ENCODE measurements at places on chromosomes 2 and 18. TPM values are rescaled to one million over a fixed set of nuclear protein-coding genes. Genes with fewer than 3 reads are reported as not detected.
A peak's percentile ranks its signal among the peaks of the same experiment; 100 is the strongest.

- H3K4me3 ChIP-seq, result no peak overlapping the region
- no peaks in the 10 kb centered on the region for H3K36me3 ChIP-seq
- H3K27me3 ChIP-seq, result no peaks in the 10 kb centered on the region
- DNase-seq, result no peak
- H3K27ac ChIP-seq, result no peak overlapping the region
- H3K4me1 ChIP-seq, result peaks cover 15% of the 10 kb centered on the region
Measured at GRCh38 chr18:77140439-77141109, 8.0 kb upstream of the MBP start.

DNA sequence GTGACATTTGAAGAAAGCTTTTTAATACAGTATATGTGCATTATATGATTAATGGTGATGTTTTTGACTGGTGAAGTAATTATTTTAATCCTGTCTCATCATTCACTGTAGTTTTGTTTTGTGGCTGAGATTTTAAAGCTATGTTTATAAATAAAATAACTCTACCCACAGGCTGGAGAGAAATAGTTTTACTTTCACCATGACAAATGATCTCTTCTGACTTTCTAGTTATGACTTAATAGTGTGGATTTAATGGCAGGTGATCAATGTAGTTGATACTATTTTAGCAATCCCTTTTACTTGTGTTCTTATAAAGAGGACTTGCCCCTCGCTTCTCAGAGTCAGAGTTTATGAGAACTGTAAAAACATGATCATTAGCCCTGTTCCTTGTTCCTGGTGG, 289.5 kb upstream of the SIX3 start:
- no peaks in the 10 kb centered on the region for H3K36me3 ChIP-seq
- no peak overlapping the region for H3K27ac ChIP-seq
- no peak for DNase-seq
- H3K4me1 ChIP-seq, result peaks cover 5% of the 10 kb centered on the region
- H3K4me3 ChIP-seq, result no peak overlapping the region

GRCh38 chr18:44627280-44627679, 53.4 kb upstream of the SETBP1 start:
- H3K27me3 ChIP-seq, result no peaks in the 10 kb centered on the region
- H3K27ac ChIP-seq, result no peak overlapping the region
- H3K4me3 ChIP-seq, result no peak overlapping the region

The ALPP gene
- not detected for total RNA-seq

DNA sequence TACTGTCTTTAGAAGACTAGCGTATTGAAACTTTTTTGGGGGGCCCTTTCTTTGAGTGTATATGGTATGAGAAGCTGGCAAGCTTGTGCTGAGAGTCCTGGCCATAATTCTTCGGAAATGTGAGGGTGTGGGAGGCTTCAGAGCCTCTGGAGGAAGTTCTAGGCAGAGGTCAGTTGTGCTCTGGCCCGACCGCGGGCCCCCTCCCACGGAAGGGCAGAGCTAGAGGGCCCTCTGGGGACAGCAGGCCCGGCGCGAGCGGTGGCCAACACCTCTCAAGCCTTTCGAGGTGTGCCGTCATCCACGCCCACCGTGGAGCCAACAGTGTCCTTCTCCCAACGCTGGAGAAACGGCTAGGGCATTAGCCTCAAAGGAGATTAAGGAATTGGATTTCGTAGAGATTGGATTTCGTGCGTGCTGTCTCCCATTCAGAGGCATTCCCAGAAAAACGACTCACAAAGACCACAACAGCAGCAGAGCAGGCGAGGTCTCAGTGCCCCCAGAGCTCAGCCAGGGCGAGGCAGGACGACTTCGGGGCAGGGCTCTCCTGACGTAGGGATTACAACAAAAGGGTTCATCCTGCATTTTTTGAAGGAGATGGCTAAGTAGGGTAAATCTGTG, 2.2 kb upstream of the MTCL1 start:
- no peak overlapping the region for H3K27ac ChIP-seq
- peaks cover 20% of the 10 kb centered on the region for H3K4me1 ChIP-seq
- no peaks in the 10 kb centered on the region for H3K36me3 ChIP-seq
- no peak for DNase-seq
- H3K27me3 ChIP-seq, result no peaks in the 10 kb centered on the region
- no peak overlapping the region for H3K4me3 ChIP-seq

DNA sequence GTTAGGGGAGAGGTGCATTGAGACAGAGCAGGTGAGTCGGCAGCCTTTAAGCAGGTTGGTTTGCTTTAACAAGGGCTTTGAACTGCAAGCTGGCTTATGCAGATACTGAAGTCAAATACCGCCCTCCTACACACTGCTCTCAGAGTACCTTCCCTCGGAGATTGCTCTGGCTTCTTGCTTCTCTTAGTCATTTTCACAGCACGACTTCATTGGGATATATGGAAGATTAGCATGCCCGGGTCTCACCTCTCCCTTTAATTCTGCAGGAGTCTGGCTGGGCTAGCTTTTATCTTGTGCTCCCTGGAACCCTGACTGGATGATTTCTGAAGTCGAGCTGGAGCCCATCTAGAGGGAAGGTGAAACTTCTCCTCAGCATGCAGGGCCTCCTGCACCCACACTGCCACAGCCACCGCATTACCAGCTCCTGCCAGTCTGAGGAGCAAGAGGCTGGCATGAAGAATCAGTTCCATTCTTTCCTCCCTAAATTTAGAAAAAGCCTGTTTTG, 395.5 kb upstream of the HNRNPA3 start:
- H3K27ac ChIP-seq, result no peak overlapping the region
- no peak overlapping the region for H3K4me3 ChIP-seq
- peaks cover 14% of the 10 kb centered on the region for H3K4me1 ChIP-seq
- H3K27me3 ChIP-seq, result no peaks in the 10 kb centered on the region
- DNase-seq, result no peak

- H3K4me3 ChIP-seq, result no peak overlapping the region
- no peaks in the 10 kb centered on the region for H3K27me3 ChIP-seq
- peaks cover 4% of the 10 kb centered on the region for H3K4me1 ChIP-seq
- DNase-seq, result no peak
- H3K36me3 ChIP-seq, result no peaks in the 10 kb centered on the region
- H3K27ac ChIP-seq, result peak overlapping the region; percentile 77
Measured at GRCh38 chr2:223724861-223725260, 112.5 kb downstream of the AP1S3 start.

The GNAL gene
- total RNA-seq, result 4.2 TPM

DNA sequence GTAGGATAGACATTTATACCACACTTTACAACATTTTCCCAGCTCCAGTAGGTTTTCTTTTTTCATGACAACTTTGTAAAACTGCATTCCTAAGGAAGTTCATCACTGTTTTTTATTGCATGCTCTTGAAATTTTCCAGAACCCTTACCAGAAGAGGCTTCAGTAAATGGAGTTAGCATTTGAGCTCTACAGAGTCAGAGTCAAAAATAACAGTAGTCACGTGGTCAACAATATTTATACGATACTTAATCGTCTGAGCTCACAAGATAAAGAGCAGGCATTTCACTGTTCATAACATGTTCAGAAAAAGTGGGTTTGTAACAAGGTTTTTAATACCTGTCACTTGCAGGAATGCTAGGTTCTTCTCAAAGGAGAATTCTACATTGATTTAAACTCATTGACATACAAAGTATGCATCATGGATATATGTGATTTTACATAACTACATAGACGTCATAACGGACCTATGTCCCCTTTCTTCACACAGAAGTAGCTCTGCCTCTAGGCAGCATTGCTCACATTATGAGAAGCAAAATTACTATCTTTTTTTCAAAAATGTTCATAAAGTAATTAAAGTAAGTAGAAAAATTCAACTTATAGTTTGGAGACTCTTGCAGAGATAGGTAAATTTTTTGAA, 187.0 kb upstream of the COL3A1 start:
- H3K27me3 ChIP-seq, result no peaks in the 10 kb centered on the region
- peak overlapping the region; percentile 51 for H3K4me3 ChIP-seq
- no peak for DNase-seq
- peak overlapping the region; percentile 62 for H3K27ac ChIP-seq
- H3K4me1 ChIP-seq, result peaks cover 55% of the 10 kb centered on the region

DNA sequence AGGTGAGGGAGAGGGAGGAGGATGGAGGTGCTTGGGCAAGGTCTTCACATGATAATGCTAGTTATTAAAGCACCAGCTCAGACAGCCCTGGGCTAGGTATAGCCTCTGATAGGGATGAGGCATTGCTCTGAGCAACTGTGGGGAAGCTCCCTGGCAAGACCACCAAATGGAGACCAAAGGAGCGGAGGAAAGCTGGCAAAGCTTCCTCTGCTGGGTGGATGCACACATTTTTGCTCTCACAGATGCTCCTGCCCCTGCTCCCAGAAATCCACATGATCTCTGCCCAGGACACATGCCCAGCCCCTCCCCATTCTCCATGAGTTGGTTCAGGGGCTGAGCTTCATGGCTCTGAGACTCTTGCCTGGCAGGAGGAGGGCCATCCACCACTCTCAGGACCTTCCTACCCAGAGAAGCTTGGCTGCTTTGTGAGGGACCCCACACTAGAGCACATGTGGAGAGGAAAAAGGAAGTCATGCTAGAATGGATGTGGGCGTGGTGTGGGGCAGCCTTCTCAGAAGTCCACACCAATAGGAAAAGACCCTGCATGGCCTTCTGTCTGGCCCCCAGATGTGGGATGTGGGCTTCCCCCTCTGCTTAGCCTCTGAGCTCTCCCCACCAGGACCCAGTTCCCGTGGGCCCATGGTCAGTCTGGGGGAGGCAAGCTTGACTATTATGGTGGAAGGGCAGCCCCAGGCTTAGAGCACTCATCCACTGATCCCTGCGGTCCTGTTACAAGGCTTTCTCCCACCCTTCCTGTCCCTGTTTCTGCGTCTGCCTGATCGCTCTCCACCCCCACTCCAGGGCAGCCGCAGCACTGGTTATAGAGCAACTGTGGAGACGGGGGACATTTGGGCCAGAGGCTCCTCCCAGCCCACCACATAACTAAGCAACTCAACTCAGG, 10.5 kb upstream of the CYP26B1 start:
- no peak for DNase-seq
- no peak overlapping the region for H3K27ac ChIP-seq
- no peaks in the 10 kb centered on the region for H3K4me1 ChIP-seq

- H3K27ac ChIP-seq, result no peak overlapping the region
- H3K27me3 ChIP-seq, result no peaks in the 10 kb centered on the region
- peaks cover 40% of the 10 kb centered on the region for H3K4me1 ChIP-seq
- no peaks in the 10 kb centered on the region for H3K36me3 ChIP-seq
- no peak overlapping the region for H3K4me3 ChIP-seq
Measured at GRCh38 chr2:46747297-46747818, 168.2 kb downstream of the MCFD2 start.

The TMEM163 gene
- 0.14 TPM for total RNA-seq

DNA sequence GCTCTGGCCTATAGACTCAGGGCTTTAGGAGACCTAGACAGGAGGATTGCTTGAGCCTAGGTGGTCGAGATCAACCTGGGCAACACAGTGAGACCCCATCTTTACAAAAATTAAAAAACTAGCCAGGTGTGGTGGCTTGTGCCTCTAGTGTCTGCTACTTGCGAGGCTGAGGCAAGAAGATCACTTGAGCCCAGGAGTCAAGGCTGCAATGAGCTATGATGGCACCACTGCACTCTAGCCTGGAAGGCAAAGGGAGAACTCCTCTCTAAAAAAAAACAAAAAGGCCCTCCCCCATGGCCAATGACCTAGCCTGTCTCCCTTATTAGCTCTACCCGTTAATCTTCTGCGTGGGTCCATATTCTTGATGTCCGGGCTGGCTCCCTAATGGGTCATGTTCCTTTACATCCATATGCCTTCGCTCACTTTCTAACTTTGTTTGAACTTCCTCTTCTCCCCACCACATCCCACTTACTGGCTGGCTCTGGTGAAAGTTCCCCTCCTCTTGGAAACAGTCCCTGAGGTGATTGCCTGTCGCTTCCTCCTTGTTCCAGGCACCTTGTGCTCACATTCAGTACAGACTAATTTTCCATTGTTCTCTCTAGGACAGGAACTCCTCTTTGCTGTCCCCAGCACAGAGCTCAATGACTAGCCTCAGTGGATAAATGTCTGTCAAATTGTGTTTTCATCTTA, 103.0 kb downstream of the AFF3 start:
- no peak overlapping the region for H3K4me3 ChIP-seq
- no peaks in the 10 kb centered on the region for H3K36me3 ChIP-seq
- no peak overlapping the region for H3K27ac ChIP-seq
- DNase-seq, result no peak
- H3K27me3 ChIP-seq, result no peaks in the 10 kb centered on the region
- no peaks in the 10 kb centered on the region for H3K4me1 ChIP-seq

GRCh38 chr2:118954297-118955060, 12.5 kb downstream of the MARCO start:
- H3K4me3 ChIP-seq, result no peak overlapping the region
- DNase-seq, result no peak
- no peaks in the 10 kb centered on the region for H3K27me3 ChIP-seq
- H3K4me1 ChIP-seq, result no peaks in the 10 kb centered on the region

GRCh38 chr2:12381543-12382325, 335.0 kb upstream of the TRIB2 start:
- no peaks in the 10 kb centered on the region for H3K36me3 ChIP-seq
- H3K4me1 ChIP-seq, result no peaks in the 10 kb centered on the region
- no peak for DNase-seq
- no peak overlapping the region for H3K4me3 ChIP-seq

The ANKRD36B gene
- 93.1 TPM for total RNA-seq

DNA sequence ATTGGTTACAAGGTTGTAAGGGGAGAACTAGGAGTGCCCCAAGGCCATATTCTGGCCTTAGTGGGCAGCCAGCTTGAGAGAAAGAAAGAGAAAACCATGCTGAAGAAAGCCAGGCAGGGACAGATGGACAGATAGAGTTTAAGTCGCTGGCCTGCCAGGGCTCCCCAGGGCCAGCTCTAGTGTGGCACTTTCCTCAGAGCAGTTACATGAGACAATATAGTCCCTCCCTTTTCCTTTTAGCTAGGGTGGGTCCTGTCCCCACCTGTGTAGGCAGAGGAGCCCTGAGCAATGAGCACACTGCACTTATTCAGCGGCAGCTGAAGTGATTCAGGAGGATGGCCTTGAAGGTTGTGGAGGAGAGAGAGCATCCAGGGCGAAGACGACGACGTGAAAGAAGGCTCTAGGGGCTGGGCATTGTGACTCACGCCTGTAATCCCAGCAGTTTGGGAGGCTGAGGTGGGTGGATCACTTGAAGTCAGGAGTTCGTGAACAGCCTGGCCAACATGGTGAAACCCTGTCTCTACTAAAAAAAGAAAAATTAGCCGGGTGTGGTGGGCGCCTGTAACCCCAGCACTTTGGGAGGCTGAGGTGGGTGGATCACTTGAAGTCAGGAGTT, 152.0 kb upstream of the SLC1A4 start:
- H3K27me3 ChIP-seq, result no peaks in the 10 kb centered on the region
- no peaks in the 10 kb centered on the region for H3K36me3 ChIP-seq
- no peaks in the 10 kb centered on the region for H3K4me1 ChIP-seq
- H3K27ac ChIP-seq, result no peak overlapping the region

Measured in thoracic aorta (tissue), 2 donors.